ENCODE measurements at places on chromosomes 2 and 18.

DNA sequence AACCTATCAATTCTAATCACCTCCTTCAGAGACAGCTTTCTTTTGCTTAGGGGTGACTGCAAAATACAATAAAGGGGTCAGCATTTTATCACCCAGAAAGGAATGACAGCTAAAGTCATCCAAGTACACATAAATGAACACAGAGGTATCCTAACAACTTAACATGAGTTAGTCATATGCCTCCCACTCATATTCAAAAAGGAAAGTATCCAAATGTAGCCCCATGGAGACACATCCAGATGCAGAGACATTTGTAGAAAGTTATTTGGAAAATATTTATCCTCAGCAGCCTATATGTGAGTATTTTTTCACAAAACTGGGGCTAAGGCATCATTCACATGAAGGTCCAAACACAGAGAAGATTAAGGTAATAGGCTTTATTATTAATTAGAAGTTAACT is 1579.7 kb upstream of the SLC39A10 start:
- DNase-seq, result no peak

GRCh38 chr2:97730245-97730644 is 16.9 kb downstream of the ZAP70 start:
- no peak for DNase-seq

GRCh38 chr18:10100941-10101701 is 187.3 kb downstream of the VAPA start:
- peak; percentile 55 for DNase-seq

- DNase-seq, result no peak
Observed at GRCh38 chr2:25173719-25174118, 5.3 kb upstream of the POMC start.

GRCh38 chr2:21233194-21233593 is 109.4 kb downstream of the TDRD15 start:
- DNase-seq, result no peak

DNA sequence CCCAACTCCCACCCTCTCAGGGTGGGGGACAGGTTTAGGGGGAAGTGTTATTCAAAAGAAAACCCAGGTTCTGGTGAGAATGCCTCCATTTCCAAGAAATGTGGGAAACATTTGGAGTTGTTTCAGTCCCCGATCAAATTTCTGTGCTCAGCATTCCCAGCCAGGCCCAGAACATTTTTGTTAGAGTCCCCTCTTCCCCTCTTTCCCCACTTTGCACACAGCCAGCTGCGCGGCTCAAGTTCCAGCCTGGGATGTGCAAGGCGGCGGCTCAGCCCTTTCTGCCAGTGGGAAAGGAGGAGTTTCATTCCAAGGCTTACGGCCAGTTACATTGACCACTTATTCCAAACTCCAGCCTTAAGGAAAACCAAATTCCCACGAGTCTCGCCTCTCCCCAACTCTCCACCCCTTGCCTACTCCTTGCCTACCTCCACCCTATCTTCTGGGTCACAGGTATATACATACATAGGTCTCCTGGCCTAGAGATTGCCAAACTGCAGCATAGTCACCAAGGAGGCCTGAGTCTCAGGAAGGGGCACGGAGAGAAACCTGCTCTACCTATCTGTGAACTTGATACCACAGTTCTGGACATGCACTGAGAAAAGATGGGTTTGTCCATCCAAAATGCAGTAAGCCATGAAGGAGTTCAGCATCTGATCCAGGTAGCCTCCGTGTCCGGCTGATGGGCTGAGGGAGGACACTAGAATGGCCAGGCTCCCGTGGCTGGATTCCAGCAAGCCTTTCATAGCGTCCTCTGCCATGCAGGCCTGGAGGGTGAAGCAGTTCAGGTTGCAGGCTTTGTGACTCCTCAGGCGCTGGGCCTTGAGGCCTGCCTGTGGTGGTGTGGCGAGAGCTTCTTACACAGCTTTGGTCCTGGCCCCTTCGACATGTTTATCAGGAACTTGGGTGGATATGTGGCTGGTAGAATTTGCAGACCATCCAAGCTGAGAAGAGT is 154.5 kb downstream of the ZFP36L2 start:
- peak; percentile 70 for DNase-seq

- DNase-seq, result no peak
Observed at GRCh38 chr2:132496555-132496954, 80.0 kb downstream of the GPR39 start.

GRCh38 chr2:181054843-181055242 is 74.4 kb downstream of the UBE2E3 start:
- no peak for DNase-seq

DNA sequence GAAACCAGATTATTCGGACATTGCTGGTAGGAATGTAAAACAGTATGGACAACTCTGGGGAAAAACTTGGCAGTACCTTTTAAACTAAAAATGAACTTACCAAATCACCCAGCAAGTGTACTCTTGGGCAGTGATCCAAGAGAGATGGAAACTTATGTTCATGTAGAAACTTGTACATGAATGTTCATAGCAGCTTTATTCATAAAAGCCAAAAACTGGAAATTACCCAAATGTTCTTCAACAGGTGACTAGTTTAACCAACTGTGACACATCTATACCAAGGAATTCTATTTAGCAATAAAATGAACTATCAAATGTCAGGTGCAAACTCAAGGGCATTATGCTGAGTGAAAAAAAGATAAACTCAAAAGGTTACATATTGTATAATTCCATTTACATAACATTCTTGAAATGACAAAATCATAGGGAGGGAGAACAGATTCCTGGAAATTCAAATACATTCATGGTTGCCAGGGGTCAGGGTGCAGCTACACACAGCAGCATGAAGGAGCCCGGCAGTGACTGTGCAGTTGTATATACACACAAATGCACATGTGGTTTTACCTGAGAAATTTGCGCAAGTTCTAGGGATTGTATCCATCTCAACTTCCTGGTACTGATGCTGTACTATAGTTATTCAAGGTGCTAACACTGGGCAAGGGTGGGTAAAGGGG is 3.5 kb upstream of the RNU4ATAC start:
- no peak for DNase-seq

DNA sequence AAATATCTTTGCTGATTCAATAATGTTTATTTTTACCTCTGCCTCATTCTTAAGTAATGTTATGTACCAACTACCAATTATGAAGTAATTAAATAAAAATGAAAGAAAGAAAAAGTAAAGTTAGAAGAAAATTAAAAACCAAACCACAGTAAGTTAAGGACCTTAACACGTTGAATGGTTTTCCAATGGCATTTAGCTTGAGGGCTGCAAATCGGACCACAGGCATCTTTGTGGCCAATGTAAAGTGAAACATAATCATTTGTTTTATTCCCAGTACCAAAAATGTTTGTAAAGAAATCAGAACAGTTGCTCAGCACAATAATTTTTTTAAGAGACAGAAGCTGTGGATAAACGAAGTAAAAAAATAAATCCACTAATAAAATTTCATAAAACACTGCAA is 1455.5 kb upstream of the ZEB2 start:
- DNase-seq, result no peak

DNA sequence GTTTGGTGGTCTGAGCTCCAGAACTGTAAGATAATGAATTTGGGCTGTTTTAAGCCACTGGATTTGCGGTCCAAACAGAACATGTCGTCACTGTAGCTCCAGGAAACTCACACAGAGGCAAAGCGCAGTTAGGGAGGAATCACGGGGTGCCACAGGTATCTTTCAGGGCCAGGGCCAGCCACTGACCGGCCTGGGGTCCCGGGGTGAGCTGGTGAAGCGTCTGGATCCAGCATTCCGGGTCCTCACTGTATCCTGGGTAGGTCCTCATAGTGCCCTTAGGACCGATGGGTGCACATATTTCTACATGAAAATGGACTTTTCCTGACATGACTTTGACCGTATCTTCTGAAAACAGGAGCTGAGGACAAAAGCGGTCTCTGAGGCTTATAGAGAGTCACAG is 196.0 kb upstream of the HDAC4 start:
- DNase-seq, result no peak

- DNase-seq, result no peak
Observed at GRCh38 chr2:65353927-65354326, 78.5 kb downstream of the SPRED2 start.

GRCh38 chr2:23703583-23704385 is 223.1 kb downstream of the ATAD2B start:
- DNase-seq, result no peak

All from fibroblast of upper back skin (primary cell).